ENCODE measurements at places on chromosomes 2 and 18.

DNA sequence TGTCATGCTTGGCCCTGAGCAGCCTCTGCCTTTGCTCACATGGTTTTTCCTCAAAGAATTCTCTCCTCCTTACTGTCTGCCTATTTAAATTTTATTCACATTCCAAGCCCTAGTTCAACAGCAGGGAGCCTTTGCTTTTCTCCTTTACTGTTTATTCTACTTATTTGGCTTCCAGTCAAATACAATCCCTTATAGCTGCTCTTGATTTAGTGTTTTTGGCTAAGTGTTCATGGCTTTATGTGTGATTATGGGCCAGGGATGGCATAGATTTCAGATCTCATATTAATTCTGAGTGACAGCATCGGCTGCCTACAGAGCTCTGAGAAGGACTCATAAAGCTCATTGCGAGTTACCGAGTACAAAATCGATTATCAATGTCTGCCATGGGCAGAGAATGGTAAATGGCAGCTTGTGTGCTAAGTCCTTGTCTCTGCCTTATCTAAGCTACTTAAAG is 106.7 kb downstream of the METTL8 start:
- H3K36me3 ChIP-seq, result no peaks in the 10 kb centered on the region
- H3K27ac ChIP-seq, result no peak overlapping the region
- H3K4me1 ChIP-seq, result peaks cover 8% of the 10 kb centered on the region
- DNase-seq, result no peak

DNA sequence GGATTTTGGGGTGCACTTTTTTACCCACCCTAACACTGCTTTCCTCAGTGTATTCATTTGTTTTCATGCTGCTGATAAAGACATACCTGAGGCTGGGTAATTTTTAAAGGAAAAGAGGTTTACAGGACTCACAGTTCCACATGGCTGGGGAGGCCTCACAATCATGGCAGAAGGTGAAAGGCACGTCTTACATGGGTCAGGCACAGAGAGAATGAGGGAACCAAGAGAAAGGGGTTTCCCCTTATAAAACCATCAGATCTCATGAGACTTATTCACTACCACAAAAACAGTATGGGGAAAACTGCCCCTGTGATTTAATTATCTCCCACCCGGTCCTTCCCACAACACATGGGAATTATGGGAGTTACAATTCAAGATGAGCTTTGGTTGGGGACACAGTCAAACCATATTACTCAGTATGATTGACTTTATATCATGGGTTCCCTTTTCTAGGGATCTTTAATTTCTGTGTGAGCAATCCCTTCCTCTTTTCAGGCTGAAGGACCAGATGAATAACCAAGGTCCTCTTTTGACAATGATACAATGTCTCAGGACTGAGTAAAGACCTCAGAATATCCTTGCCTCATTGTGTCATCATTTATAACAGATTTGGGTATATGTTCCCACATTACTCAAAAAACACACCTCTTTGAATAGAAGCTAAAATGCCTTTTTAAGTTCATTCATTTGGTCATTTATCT is 100.1 kb upstream of the TRIB2 start:
- H3K36me3 ChIP-seq, result no peaks in the 10 kb centered on the region
- no peak overlapping the region for H3K27ac ChIP-seq
- DNase-seq, result no peak
- H3K4me3 ChIP-seq, result no peak overlapping the region
- H3K4me1 ChIP-seq, result no peaks in the 10 kb centered on the region
- no peaks in the 10 kb centered on the region for H3K27me3 ChIP-seq

DNA sequence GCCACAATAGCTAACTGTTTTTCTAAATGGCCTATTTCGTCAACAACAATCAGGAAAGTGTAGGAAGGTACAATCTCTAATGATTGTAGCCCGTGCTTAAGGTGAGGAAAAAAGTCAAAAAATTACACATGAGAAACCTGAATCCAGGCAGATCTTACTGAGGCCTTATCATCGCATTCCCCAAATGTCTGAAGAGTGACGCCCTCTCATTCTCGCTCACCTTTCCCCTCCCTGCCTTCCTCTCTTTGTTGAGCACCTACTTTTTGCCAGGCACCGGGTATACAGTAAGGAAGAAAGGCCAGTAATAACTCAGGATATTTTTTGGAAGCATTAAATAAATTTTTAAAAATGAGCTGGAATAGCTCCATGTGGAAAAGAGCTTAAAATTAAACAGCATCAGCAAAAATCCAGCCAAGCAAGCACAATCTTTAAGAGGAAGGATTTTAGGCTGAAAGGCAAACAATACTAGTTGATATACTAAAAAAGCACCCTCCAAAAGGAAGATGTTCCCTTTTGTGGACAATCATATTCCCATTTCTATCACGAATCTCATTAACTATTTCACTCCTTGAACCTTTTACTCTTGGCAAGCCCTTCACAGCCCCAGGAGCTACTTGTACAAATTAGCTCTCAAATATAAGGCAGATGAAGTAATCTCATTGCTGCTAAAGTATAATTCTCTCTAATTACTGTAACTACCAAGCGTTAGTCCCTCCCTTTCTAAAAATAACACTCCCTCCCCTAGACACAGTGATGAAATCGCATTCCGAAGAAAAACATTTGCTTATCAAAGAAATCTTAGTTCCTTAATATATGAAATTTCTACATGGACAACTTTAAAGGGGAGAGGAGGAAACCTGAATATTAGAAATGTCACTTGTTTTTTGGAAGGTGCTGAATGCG is 40.0 kb downstream of the STAT1 start:
- H3K36me3 ChIP-seq, result peaks cover 95% of the 10 kb centered on the region
- H3K27me3 ChIP-seq, result no peaks in the 10 kb centered on the region
- H3K4me1 ChIP-seq, result peaks cover 7% of the 10 kb centered on the region

DNA sequence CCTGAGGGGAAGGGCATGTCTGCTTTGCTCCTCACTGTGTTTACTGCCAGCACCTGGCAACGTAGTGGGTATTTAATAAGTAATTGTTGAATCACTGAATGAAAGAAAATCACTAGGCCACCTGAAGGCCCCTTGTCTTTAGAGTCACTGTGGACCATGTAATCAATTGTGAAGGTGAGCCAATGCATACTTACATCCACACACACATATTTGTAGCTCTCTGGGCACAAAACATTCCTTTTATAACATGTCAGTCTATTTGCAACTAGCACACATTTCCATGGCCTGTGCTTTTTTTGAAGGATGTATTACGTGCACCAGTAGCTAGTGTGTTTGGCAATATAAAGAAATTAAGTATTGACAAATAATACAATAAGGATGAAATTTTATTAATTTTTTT is 11.2 kb downstream of the ATP8B1 start:
- H3K27me3 ChIP-seq, result no peaks in the 10 kb centered on the region
- no peak for DNase-seq
- no peaks in the 10 kb centered on the region for H3K36me3 ChIP-seq
- H3K4me3 ChIP-seq, result no peak overlapping the region

GRCh38 chr2:29443627-29444026 is 328.4 kb downstream of the CLIP4 start:
- H3K36me3 ChIP-seq, result no peaks in the 10 kb centered on the region
- H3K4me3 ChIP-seq, result no peak overlapping the region
- H3K4me1 ChIP-seq, result peaks cover 5% of the 10 kb centered on the region
- DNase-seq, result no peak

DNA sequence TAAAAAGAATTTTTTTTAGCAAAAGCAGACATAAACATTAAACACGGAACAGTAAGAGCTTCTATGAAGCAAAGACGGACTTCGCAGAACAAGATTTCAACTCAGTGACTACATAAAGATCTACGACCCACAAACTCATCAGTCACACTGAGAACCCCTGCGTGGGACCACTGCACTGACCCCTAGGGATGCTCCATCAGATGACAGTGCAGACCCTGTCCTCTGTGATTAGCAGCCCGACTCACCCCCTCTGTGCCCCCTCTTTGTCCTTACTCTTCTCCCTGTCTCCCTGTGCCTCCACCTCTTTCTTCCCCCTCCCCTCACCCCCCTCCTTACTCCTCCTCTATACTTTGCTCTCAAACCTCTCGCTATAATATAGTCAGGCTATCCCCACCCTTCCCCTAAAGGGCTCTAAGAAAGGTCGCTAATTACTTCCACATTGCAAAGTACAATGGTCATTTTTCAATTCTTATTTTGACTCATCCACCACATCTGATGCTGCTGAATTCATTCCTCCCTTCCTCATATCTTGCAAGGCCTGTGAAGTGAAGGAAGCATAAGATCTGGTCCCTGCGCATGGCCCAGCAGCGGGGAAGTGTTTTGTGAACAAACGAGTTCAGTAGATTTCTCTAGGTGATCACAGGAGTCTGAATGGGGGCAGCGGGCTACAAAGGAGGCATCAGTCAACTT is 89.3 kb downstream of the CABYR start:
- H3K27ac ChIP-seq, result peak overlapping the region; percentile 69
- peaks cover 36% of the 10 kb centered on the region for H3K4me1 ChIP-seq
- DNase-seq, result peak; percentile 57
- H3K36me3 ChIP-seq, result no peaks in the 10 kb centered on the region

DNA sequence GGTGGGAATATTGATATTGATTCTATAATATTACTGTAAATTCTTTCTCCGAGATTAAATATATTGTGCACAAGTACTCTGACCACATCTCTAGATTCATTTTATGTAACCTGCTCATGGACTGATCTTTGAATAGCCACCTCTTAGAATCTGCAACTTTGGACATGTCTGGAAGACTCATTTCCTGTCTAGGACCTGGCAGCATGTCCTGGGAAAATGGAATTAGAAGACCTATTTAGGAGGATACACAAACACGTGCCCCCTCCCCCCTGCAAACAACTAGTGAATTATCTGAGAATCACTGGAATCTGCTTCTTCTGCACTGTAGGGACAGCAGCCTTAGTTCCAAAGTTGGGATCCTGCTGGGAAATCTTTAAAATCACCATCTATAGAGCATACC is 94.1 kb downstream of the UBE2E3 start:
- no peak for DNase-seq
- H3K27me3 ChIP-seq, result no peaks in the 10 kb centered on the region
- H3K27ac ChIP-seq, result no peak overlapping the region

DNA sequence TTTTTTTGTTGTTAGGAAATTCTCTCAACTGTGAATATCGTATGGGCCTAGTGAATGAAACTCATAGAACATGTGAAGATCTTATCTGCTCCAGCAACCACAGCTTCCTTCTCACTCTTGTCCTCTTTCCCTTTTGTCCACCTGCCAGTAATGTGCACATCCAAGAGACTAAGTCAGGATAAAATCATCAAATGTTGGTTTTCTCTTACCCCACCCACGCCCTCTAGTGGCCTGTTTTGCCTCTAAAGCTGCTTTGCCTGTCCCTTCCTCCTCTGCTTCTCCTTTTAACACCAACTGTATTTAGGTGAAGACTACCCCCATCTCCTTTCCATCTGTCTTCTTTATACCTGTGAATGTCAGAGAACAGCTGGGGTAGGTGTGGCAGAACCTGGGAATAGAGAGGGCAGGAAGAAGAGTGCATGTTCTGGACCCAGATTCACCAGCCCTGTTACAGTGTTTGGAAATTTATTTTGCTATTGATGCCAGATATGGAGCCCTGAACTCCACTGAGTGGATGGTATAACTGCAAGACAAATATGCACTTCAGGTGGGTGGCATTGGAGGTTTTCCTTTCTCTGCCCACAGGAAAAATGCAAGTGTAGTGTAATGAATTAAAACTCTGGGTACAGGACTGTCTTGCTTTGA is 8.4 kb upstream of the MGAT5 start:
- no peak overlapping the region for H3K4me3 ChIP-seq
- no peaks in the 10 kb centered on the region for H3K4me1 ChIP-seq
- DNase-seq, result peak; percentile 72
- H3K27me3 ChIP-seq, result no peaks in the 10 kb centered on the region
- no peaks in the 10 kb centered on the region for H3K36me3 ChIP-seq
- H3K27ac ChIP-seq, result no peak overlapping the region

DNA sequence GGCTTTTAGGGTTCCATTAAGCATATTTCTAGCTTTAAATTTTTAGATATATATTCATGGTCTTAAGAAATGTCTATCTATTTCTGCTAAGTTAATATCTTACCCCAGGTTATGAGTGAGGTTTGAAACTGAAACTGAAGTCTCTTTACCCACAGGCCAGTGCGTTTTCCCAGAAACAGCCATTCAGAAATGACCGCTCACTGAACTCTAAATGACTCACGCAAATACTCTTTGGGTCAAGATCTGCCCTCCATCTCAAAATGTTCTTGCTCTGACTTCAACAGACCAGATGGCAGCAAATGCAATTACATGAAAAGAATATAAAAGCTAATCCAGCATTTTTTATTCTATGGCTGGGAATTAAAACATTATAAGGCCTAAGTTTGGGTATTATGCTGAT is 315.2 kb downstream of the TDRD15 start:
- DNase-seq, result peak; percentile 52
- H3K4me3 ChIP-seq, result no peak overlapping the region
- no peaks in the 10 kb centered on the region for H3K36me3 ChIP-seq
- peak overlapping the region; percentile 71 for H3K27ac ChIP-seq

DNA sequence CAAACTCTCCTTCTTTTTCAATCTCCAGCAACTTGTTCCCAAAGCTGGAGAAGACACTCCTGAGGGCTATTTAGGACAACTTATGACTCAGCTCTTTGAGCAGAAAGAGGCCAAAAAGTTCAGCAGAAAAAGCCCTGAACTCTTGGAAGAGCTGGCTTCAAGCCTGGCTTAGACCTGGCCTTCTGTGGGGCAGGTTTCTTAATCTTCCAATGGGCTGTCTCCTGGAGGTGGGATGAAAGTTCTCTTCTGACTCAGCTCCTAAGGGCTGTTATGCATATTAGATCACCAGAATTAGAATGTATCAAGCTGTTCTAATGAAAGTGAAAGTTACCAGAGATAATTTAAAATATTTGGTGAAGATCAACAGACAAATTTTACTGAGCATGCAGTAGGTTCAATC is 129.4 kb downstream of the RAD51AP2 start:
- no peaks in the 10 kb centered on the region for H3K4me1 ChIP-seq
- no peak for DNase-seq
- no peaks in the 10 kb centered on the region for H3K36me3 ChIP-seq
- H3K27me3 ChIP-seq, result no peaks in the 10 kb centered on the region
- no peak overlapping the region for H3K4me3 ChIP-seq
- H3K27ac ChIP-seq, result no peak overlapping the region

DNA sequence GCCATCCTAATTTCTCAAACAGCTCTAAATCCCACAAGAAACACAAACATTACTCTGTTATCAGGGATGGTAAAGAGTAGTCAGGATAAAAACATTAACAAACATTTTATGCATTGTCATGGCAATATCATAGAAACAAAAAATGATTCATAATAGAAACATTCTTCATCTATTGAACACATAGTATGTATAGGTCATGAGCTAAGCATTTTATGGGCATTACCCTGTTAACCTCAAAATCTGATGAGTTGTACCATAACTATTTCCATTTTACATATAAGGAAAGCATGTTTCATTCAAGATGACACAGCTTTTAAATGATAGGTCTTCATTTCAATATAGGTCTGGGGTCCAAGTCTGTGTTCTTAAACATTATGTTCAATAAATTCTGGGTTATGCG is 344.9 kb downstream of the RND3 start:
- H3K4me1 ChIP-seq, result peaks cover 45% of the 10 kb centered on the region
- H3K27ac ChIP-seq, result peak overlapping the region; percentile 89
- H3K4me3 ChIP-seq, result no peak overlapping the region

All from SJSA1 (cell line).